ENCODE measurements at places on chromosomes 16 and 17. TPM values are rescaled to one million over a fixed set of nuclear protein-coding genes. Genes with fewer than 3 reads are reported as not detected.

Gene GPR179
- not detected for total RNA-seq

Gene TP53TG3B
- not detected for total RNA-seq

DNA sequence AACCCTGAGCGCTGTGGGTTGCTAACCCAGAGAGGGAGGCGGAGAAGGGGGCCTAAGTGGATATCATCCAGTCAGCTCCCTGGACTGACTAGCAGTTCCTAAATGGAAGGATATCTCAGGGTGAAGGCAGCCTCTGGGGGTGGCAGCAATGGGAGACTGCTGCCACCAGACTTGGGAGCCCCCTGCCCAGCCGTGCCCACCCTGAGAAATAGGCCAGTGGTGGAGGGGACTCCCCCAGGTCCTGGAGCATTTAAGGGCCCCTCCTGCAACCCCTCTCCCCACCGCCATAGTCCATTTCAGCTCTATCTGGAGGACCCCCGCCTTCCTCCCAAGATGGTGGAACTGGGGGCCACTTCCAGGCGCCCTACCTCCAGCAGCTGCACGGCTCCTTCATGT, 8.4 kb downstream of the TSPOAP1 start:
- no peak for DNase-seq

DNA sequence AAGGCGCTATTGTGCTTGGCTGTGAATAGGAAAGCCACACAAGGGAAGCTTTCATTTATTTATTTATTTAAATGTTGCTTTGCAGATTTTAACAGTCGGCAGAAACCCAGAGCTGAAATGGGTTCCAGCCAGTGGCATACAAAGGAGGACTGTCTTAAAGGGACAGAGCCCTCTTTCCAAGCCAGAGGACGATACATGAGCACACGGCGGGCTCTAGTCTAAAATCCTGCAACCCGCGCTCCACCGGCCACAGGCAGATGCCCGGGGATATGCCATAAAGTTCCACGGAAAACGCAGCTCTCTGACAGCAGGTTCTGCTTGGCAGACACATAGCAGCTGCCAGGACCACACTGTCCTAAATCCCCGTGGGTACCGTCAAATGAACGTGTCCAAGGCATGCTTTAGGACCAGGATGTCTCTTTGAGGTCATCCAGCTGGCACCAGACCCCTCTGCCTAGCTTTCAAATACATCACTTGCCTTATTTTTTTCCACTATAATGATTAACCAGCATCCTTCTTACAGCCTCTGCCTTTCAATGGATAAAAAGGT, 64.6 kb downstream of the CYTH1 start:
- no peak for DNase-seq

DNA sequence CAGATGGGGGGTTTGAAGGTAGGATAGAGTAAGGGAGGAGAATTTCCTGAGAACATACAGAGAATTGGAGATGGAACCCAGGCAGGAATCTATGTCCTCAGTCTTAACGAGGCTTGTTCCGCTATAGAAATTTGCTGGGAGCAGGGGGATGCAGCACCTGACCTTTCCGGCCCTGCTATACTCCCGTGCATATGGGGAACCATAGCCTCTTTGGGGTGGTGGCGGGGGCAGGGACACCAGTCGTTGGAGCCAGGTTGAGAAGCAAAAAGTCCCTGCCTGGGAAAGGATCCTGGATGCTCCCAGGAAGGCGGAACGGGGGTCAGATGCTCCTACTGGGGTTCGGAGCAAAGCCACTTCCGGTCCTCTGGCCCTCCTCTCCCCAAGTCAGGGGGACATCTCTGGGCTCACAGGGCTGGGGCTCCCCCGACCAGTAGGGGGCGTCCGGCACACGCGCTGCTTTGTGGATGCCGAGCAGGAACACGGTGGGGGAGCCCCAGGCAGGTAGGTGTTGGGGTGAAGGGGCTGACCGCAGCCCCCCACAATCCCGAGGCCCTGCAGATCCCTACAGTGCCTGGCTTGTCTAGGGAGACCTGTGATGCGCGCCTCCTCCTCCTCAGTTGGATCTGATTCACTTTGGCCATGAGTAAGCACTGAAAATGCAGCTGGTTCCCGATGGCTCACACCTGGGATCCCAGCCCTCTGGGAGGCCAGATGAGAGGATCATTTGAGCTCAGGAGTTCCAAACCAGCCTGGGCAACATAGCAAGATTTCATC, 15.5 kb upstream of the TFAP4 start:
- DNase-seq, result peak; percentile 75

- DNase-seq, result no peak
Measured at GRCh38 chr16:68825427-68825826, 17.9 kb upstream of the TANGO6 start.

GRCh38 chr16:4290236-4290830, 17.5 kb upstream of the TFAP4 start:
- DNase-seq, result no peak

DNA sequence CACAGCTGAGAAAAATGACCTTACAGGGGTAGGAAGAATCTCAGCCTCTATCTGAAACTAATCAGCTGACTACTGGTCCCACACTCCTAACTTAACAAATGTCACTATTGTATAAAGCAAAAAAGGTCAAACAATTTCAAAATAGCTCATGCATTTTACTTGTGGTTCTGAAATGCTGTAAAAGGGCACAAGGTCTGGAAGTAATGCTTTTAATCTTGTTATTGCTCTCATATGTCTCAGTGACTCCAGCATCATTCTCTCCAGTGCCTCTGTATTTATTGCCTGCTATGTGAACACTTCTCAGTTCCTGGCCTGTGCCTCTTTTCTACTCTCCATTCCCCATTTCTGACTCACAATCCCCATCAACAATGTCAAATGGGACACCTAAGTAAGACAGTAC, 937.7 kb downstream of the CDH11 start:
- no peak for DNase-seq

DNA sequence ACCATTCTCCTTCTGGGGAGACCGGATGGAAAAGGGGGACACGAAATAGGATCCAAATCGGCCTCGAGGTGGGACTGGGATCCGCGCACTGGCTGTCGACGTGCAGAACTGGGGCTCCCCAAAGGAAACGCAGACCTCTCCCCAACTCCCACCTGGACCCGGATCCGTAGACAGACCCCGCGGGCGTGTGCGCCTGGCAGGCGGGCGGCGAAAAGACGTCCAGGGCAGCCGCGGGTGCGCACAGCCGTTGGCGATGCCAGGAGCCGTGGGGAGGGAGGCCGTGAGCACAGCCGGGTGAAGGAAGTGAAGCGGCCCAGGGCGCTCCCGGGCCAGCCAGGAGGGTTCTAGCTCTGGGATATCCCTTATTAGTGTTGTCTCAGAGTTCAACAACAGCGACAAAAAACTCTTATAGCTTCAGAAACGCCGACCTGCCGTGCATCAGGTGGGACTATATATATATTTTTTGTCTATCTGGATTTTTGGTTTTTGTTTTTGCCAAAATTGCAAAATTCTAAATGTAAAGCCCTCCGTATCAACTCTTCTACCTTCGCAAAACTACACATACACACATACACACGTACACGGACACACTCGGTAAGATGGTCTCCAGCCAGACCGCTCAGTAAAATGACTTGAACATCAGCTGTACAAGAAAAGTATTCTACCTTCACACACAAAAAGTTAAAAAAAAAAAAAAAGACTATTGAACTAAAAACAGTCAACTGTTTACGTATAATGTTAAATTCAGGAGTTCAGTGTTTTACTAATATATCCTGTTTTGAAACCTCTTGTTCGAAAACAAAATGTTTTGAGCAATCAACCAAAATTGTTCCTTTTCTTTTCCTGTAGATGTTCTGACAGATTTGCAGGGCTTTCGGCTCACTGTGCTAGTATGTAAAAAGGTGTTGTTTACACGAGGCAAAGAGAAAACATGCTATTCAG, 5.2 kb upstream of the AATF start:
- DNase-seq, result no peak

DNA sequence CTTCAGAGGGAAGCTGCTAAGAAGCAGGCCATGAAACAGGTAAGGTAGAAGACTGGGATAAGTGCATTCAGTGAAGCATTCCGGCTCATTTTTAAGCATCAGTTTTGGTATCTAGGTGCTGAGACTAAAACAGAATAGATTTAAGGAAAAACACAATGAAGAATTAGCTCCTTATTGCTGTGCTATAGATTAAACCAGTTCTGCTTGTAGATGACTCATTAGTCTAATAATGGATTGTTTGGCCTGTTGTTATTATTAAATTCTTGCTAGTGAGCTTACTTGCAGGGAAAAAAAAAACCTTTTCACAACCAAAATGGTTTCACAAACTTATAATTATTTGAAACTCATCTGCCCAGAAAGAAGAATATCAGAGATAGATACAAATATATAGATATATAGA, 55.9 kb downstream of the NSRP1 start:
- DNase-seq, result no peak

DNA sequence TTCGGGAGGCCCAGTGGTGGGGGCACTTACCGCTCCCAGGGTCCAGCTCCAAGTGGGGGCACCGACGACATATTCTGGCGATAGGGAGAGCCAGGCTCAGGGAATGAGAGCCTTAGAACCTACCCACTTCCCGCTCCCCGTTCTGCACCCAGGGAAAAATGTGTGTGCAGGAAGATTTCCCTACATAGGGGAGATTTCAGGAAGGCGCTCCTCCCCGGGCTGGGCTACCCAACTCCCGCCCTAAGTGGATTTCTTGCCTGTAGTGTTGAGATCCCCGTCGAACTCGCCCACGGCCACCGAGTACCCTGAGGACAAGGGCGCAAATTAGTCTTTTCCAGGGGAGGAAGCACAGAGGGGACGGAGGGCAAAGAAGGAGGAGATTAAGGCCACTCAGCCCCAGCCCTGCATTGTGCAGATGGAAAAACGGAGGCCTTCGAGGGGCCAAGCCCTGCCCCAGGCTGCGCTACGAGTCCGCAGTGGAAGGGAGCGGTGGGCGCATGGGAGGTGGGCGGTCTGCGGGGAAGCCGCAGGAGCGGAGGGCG, 5.1 kb downstream of the ITGA2B start:
- DNase-seq, result no peak

DNA sequence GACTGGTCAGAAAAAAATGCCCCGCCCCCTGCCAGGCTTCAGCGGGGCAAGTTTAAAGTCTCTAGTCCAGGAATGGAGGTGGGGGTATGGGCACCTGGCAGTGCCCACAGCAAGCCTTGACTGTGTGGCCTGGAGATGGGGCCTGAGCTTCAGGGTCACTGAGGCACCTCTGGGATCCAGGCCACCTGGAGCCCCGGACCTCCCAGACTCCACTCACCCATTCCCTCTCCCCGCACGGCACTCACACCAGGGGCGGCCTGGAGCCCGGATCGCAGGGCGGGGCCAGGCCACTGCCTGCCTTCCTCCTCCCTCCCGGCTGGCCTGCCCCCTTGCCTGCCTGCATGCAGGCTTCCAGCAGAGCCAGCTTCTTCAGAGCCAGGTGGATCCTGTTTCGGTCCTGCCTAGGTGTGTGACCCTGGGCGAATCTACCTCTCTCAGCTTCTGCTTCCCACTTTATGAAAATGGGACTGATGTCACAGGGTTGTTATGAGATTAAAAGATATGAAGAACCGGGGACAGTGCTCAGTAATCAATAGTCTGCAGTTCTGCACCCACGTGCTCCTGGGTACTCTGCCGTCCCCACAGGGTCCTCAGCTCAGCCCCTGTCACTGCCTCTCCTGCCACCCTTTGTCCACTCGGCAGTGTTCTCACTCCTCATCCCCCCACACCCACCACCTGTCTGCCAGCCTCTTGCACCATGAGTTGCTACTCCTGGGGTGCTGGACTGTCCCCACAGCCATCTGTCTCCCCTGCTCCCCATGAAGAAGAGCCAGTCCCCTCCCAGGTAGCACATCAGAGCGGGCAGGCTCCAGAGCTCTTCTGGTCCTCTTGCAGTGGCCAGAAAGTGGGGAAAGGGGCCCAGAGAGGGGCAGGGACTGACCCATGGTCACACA, 1.2 kb upstream of the TCAP start:
- DNase-seq, result no peak

DNA sequence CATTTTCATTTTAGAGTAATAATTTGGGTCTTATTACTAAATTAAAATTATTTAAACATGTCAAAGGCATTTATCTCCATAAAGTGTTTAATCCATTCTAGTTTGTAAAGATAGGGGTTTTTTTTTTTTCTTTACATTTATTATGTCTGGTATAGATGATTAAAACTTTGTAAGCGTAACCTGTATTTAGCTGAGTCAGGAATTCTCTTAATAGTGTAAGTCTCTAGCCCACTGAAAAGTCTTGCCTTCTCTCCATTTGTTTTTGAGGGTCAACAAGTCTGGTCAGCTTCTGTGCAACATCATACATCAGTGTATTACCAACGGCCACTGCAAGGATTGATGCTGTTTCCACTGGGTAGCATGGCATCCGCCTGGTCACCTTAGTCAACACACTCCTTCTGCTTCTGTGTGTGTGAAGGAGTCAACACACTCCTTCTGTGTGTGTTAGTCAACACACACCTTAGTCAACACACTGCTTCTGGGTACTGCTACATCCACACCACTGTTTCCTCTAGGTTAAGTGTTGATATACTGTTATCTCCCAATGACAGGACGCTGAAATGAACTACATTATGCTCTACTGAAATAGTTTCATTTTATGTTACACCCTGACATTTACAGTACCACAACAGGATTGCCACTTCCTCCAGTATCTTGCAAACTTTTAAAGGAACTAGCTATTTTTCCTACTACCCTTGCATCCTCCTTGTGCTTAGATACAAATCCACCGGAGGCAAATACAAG, 37.3 kb upstream of the VWA3A start:
- DNase-seq, result no peak

- DNase-seq, result no peak
Measured at GRCh38 chr16:86240716-86241363, 269.5 kb upstream of the FOXF1 start.

All from thyroid gland (tissue), 4 donors.